ENCODE measurements at places on chromosomes 16 and 17. TPM values are rescaled to one million over a fixed set of nuclear protein-coding genes. Genes with fewer than 3 reads are reported as not detected.

DNA sequence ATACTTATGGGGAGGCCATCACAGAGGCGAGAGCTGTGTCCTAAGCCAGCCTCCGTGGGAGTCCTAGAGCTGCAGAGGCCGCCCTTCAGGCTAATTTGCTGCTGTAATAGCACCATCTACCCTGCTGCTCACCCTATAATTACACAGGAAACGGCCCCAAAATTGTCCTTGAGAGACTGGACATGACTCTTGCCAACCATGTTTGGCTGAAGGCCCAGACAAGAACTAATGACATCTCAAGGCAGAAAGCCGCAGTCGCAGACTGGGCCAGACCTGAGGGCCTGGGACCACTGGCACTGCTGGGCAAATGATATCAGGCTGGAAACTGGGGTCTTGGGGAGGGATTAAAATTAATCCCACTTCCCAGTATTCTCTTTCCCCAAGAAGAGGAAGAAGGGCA is 24.1 kb downstream of the PSMD7 start:
- DNase-seq, result no peak

- DNase-seq, result no peak
Measured at GRCh38 chr16:24116989-24117388, 139.1 kb upstream of the CACNG3 start.

DNA sequence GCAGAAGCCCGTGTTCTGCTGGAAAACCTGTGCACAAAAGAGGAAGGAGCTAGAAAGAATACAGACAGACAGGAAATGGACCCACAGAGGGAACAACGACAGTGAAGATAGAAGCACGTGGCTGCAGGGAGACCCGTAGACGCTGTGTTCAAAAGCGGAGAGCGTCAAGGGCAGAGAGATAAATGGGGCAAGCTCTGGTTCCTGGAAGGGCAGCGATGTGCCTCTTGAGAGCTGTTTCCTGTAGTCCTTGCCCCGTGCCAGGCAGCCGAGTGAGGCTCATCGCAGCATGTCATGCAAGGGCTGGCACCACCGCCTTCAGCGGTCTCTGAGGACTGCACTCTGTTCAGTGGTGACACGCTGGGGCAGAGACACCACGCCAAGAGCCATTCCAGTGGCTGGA is 43.6 kb upstream of the CACNG5 start:
- peak; percentile 81 for DNase-seq

Gene CEMP1
- total RNA-seq, result 0.28 TPM

Gene PRSS33
- total RNA-seq, result 0.17 TPM
